ENCODE measurements at places on chromosomes 6 and 20.

- DNase-seq: no peak
Measured at GRCh38 chr6:137043710-137044365, 927 bp downstream of the IL20RA start.

- DNase-seq: no peak
Measured at GRCh38 chr6:133190912-133191311, 50.2 kb upstream of the EYA4 start.

DNA sequence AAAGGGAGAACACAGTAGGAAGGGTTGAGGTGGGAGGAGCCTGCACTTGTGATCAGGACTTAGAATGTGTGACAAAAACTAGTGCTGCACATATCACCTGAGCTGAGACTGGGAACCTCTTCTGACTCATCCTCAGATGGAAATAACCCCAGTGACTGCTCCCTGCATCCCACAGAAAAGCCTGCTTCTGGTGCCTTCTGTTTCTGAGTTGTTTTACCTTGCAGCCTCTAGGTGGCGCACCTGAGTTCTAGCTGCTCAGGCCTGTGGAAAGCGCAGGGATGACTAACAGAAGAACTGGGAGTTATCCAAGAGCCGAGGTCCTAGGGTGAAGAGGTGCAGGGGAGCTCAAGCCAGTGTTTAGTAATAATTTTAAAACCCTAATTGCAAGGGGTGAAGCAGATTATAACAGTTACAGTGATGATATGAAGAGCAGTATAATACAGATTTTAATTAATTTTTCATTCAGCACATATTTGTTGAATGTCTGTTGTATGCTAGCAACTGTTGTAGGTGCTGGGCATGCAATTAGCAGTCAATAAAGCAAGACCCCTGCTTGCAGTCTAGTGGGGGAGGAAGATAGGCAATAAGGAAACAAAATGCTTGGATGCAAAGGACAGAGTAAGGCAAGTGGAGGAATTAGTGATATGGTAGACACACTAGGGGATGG is 302.5 kb downstream of the DHX35 start:
- DNase-seq: peak; percentile 36

DNA sequence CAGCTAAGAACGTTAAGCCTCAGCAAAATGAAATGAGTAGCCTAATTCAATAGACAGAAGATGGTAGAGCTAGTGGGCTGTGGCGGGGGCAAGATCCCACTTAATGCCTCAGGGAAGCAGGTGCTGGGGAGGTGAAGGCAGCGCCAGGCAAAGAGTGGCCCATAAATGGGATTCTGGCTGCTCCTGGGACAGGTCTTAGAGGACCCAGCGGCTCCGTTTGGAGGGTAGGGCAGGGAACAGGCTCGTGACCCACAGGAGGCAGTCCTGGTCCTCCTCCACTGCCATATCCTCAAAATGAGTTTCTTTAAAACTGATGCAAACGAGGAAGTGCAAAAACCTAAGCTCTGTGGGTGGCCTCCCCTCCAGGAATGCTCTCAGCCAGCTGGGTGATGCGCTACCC is 32.7 kb downstream of the SAYSD1 start:
- no peak for DNase-seq

DNA sequence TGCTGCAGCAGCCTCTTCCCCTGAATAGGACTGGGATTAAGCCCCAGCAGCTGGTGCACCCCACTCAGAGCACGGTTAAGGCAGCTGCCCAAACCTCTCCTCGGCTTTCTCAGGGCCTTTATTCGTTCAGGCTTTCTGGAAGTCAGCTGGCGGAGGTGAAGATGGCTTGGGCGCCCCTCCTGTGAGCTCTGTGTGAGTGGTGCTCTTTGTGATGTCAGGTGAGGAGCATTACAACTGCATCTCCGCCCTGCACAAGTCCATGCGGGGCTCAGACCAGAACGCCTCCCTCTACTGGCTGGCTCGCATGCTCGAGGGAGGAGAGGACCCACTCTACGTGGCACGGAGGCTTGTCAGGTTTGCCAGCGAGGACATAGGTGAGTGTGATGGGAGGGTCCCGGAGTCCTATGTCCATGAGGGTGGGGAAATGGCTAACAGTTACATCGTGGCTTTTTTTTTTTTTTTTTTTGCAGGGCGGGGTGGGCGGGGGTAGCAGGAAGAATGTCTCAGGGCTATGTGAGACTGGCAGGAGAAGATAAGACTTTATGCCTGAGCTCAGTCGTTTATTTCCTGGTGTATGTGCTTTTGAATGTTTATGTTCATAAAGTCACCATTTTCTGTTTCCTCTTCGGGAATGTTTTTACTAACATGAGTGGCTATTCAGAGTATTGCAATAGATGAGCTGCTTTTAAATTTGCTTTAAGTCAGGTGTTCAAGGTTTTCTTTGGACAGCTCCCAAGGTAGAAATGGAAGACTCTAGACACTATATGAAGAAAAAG is 18.2 kb downstream of the WRNIP1 start:
- DNase-seq: peak; percentile 51

GRCh38 chr6:147304016-147304415 is 99.8 kb downstream of the STXBP5 start:
- DNase-seq: no peak

GRCh38 chr6:15460110-15460727 is 202.6 kb downstream of the DTNBP1 start:
- no peak for DNase-seq

DNA sequence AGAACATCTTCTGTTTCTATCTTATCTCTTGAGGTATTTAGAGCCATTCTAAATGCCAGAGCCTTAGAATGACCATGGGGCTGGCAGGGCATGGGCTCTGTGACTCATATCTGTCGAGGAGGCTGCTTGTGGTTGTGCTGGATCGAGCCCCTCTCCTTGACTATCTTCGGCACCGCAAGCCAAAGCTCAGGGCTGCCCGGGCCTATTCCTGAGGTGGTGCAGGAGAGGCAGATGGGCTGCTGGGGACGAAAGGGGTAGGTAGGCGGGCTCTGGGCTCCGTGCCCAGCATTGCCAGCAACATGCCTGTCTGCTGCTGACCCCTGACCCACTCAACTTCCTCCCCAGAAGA is 89.9 kb downstream of the NOL4L start:
- DNase-seq: no peak

DNA sequence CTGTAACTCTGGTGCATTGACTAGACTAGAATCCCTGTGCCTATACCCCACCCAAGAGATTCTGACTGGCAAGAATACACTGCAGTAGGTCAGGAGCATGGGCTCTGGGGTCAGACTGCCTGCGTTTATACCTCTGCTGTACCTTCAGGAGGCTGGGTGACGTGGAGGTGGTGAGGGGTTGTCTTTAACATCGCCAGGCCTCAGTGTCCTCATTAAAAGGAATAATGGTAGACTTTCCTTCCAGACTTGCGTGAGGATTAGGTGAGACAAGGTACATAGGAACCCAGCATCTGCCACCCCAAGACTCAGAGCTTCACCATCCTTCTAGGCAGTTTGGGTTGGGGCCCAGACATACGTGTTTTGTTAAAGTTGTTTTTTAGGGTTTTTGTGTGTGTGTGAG is 44.3 kb downstream of the TM9SF4 start:
- DNase-seq: no peak

GRCh38 chr6:44002593-44003344 is 124.5 kb downstream of the MRPL14 start:
- DNase-seq: no peak
